Kidney capillary endothelial cell (primary cell): ENCODE measurements at places on chromosomes 6 and 20.
A peak's percentile ranks its signal among the peaks of the same experiment; 100 is the strongest.

DNA sequence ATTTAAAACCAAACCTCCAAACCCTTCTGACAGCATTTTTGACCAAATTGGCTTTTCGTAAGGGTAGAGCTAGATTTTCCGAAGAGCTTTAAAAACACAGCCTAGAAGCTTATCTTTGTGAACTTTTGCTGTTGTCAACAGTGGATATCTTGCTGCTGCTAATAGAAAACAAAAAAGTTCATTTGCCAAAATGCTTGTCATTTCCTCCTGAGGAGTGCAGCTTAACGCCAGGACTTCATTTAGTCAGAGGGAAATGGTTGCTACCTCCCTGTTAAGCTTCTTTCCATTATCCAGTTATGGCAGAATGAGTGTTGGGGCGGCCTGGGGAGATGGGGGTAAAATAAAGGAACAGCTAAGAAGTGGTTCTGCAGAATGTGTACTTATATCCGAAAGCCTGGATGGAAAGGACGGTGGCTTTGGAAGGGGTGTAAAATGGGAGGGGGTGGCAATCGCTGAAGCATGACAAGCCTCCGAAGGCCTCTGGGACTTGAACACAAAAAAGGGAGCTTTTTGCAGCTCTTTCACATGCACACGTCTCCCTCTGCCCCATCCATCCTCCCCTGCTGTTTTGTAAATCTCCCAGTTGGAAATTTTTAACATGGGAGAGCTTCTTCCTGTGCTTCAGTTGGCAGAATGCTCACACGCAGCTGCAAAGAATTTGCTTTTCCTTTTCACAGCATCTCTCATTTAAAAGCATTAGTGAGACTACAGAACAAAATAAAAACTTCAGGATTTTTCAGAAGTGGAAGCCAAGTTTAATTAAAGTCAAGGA is 22.5 kb downstream of the JARID2 start:
- DNase-seq: no peak

GRCh38 chr20:3796477-3797225 is 541 bp downstream of the CDC25B start:
- no peak for DNase-seq

GRCh38 chr6:128731249-128732165 is 151.4 kb upstream of the LAMA2 start:
- peak; percentile 60 for DNase-seq

DNA sequence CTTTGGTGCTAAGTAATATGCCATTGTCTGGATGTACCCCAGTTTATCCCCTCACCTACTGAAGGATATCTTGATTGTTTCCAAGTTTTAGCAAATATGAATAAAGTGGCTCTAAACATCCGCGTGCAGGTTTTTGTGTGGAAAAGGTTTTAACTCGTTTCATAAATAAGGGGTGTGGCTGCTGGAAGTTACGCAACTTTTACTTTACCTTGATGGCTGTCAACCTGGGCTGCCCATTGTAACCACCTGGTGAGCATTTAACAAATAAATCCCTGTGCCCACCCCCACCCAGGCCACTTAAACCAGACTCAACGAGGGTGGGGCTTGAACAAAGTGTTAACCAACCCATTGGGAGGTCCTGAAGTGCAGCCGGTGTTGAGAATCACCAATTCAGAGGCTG is 187.8 kb downstream of the NRN1 start:
- no peak for DNase-seq

GRCh38 chr6:113352029-113352801 is 504.9 kb upstream of the MARCKS start:
- peak; percentile 26 for DNase-seq

DNA sequence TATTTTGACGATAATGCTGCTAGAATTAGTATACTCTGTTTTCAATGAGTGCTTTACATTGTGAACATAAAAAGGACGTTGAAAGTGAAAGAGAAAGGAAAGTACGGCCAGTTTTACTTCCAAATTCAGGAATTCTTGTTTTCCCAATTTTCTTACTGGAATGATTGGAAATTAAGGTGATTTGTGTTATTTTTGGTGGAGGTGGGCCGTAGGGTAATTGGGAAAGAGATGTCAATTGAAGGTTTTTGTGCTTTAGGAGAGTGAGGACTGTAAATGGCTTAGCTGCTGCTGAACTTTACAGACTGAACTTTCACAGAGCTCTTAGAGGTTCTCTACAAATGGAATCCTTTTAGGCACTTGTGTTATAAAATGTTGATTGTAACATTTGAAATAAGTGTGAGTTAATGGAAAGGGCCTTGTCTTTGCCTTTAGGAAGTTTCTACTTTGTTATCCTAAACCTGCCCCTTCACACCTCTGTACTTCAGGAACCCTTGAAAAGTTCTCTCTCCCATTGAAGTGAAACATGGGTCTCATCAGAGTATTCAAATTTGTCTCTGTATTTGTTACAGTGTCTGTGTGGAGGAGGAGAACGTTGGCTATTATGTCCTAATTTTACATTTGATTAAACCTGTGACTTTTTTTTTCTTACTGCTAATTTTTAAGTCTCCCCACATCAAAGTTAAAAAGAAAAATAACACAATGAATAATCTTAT is 256.4 kb downstream of the ARID1B start:
- no peak for DNase-seq

- peak; percentile 54 for DNase-seq
Observed at GRCh38 chr20:36153736-36154699, 522 bp upstream of the EPB41L1 start.

DNA sequence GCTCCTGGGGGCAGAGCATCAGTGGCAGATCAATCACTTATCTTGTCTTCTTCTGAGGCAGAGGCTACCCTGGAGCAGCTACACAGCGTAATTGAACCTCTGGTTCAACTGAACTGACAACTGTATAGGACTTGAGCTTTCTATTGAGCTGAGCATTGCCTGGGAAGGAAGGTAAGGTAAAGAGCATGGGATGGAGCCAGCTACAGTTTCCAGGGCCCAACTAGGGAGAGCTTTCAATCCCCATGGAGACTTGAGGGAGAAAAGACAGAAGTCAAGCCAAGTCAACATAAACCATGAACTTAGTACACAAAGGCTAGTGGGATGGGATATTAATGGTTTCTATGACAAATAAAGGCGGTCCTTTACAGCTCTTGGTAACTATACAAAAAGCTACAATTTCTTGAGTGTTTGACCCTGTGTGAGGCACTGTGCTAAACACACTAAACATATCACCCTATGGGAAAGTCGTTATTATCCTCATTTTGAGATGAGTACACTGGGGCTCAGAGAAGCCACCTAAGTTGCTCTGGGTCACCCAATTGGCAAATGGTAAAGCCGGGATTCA is 140.7 kb upstream of the SLC22A23 start:
- no peak for DNase-seq

GRCh38 chr20:4469910-4470309 is 251.8 kb upstream of the PRND start:
- no peak for DNase-seq

DNA sequence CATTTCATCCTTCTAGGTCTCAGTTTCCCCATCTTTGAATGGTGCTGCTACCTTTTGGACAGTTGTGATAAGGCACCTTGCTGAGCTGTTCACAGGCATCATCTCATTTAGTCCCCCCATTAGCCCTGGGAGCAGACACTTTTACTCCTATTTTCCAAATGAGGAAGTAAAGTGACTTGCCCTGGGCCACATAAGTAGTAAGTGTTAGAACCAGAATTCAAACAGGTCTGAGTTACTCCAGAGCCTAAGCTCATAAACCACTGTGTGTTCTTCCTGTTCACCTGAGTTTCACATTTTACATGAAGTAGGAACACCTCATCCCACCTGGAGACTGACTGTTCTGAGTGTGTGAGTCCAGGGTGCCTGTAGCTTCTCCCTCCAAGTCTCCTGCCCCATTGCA is 43.5 kb upstream of the EPB41L1 start:
- DNase-seq: no peak
